Fibroblast of skin of abdomen (primary cell): ENCODE measurements at places on chromosomes 6 and 20.

- no peak for DNase-seq
Measured at GRCh38 chr20:57805747-57806146, 95.9 kb upstream of the PMEPA1 start.

GRCh38 chr6:132391391-132392269, 9.6 kb downstream of the MOXD1 start:
- DNase-seq, result peak; percentile 93

DNA sequence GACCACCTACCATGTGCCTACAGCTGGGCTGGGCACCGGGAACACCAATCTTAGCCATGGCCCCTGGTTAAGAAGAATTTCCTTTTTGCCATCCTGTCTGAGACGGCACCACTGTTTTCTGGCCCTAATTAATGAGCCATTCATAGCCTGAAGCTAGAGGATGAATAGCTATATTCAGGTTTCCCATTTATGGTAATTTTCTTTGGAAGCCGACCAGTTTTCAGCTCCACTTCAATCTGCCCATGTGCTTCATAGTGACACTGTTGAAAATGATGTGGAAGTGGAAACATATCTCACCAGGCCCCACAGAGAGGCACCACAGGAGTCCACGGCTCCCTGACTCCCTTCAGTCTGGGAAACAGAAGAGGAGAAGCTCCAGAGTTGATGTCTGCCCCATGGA, 22.6 kb upstream of the ULBP3 start:
- DNase-seq, result peak; percentile 25

- peak; percentile 70 for DNase-seq
Measured at GRCh38 chr6:28218312-28219248, 6.5 kb upstream of the ZSCAN9 start.

- DNase-seq, result no peak
Measured at GRCh38 chr6:36833182-36833789, 6.0 kb downstream of the CPNE5 start.

GRCh38 chr6:168292826-168293225, 26.8 kb downstream of the DACT2 start:
- DNase-seq, result no peak
